ENCODE measurements at places on chromosomes 2 and 18.
A peak's percentile ranks its signal among the peaks of the same experiment; 100 is the strongest.

DNA sequence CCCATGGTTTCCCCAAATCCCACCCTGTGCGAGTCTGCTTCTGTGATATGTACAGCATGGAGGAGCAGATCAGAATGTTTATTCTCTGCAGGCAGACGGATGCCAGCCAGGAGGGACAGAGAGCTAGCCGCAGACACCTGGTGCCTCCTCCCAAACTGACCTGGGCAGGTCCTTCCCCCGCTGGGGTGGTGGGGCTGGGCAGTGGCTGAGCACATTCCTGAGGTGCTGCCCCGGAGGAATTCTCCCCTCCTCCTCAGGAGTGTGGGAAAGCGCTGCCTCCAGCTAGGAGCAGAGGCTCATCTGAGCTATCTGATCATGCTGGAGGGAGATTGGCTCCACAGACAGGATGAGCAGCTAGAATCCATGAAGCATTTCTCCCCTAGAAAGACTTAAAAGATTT is 21.7 kb downstream of the C2orf92 start:
- no peak for DNase-seq

GRCh38 chr18:32669549-32670165 is 103.2 kb downstream of the KLHL14 start:
- peak; percentile 8 for DNase-seq

DNA sequence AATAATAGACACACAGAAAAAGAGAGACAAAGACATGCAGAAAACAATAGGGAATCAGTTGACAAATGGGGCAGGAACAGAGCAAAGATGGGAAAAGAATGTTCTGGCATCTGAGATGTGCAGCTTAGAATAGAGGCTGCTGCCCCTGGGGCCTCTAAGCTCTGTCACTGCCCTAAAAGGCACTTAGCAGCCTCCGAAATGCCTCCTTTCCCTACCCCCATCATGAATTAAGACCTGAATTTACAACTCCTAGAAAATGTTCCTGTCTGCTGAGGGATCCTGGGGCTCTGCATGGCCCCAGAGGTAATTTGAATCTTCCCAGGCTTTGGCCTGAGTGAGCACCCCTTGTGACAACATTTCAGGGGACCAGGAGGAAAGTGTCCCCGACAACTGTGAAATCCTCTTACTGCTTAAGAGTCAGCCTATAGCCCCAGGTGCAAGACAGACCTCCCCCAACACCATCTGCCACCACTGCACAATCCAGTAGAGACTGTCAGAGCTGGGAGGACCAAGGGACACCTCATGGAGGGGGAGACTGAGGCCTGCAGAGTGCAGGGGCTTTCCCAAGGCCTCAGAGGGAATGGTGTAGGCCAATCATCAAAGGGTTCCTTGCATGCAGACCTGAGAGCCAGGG is 24.8 kb downstream of the MRPL35 start:
- DNase-seq = no peak

DNA sequence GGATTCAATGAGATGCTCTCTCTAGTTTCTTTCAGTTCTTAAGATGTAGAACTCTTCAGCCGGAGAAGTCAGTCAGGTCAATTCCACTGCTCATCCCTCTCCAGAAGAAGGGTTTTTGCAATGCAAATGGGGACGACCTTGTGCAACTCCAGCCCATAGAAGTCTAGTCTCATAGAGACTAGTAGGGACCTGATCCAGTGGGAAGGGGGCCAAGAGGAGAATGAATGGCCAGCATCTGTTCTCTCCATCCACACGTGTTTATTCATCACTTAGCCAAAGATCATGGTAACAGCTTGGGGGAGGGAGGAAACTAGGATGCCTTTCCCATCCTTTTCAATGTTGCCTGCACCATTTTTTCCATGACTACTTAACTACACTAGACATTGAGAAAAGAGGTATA is 120.2 kb downstream of the LAMA3 start:
- no peak for DNase-seq

DNA sequence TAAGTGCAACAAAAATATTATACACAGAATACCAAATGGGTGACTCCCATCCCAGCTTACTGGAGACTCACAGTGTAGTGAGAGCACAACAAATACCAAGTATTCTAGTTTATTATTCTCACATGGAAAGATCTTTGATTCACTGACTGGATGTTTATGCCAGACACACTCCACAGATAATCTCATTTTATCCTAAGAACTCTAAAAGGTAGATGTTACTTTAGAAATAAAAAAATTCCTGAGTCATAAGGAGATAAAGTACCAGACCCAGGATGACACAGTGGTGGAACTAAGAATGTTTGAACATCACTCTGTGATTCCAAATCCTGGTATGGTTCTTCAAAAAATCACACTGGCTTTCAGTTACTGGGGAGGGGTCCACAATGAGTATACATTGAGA is 136.2 kb downstream of the CDH2 start:
- DNase-seq = no peak

- DNase-seq = no peak
These were observed 50.4 kb downstream of the AP1S3 start for GRCh38 chr2:223786943-223787342.

GRCh38 chr2:232549655-232550353 is 553 bp downstream of the TIGD1 start:
- DNase-seq = no peak

- DNase-seq = no peak
These were observed 228.6 kb upstream of the PXDN start for GRCh38 chr2:1972948-1973347.

DNA sequence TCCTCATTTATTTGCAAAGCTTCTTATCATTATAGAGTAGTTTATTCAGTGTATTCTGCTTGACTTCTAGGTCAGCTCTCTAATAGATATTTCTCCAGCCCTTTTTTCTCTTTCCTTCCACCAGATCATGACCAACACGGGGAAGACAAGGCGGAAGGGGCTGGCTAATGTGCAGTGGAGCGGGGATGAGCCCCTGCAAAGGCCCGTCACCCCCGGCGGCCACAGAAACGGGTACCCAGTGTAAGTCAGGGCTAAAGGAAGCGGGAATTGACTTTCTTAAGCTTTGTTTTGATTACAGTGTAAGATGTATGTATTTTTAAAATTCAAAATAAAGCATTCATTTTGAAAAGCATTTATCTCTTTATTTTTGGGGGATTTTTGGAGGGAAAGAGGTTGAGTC is 50.7 kb upstream of the B3GNT7 start:
- no peak for DNase-seq

DNA sequence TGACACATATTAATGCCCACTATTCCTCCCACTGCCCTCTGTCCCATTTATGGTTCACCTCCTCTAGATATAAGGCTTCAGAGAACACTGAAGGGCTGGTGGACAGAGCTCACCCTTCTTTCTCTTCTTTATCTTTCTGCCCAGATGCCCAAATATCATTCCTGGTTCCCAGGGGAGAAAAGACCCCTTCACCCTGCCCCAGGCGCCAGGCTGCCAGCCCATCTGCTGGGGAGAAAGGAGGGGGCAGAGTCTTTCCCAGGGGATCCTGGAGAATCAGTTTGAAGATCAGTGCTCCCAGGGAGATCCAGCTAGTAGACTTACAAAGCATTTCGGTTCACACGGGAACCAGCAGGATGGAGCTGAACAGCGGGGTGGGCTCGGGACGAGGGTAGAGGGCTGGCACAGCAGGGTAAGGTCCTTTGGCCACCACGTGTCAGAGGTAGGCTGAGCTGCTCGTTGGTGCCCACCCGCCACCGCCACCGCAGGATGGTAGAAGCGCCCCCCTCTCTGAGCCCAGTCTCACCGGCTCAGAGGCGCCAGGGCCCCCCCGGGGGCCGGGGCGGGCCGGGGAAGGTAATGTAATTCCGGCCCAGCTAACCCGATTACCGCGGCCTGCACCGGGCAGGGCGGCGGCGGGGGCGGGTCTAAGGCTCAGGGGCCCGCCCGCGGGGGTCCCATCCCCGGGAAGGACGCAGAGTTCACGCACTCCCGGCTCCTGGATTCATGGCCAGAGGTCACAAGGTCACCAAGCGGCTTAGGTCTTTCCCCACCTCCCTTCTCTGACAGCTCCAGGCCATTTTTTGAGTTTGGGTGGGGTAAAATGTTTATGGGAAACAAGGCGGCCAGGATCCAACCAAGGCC is 1.3 kb upstream of the TLX2 start:
- DNase-seq = no peak

GRCh38 chr2:76687923-76688322 is 834.3 kb downstream of the LRRTM4 start:
- DNase-seq = no peak

GRCh38 chr2:101684313-101684712 is 13.2 kb upstream of the MAP4K4 start:
- no peak for DNase-seq

DNA sequence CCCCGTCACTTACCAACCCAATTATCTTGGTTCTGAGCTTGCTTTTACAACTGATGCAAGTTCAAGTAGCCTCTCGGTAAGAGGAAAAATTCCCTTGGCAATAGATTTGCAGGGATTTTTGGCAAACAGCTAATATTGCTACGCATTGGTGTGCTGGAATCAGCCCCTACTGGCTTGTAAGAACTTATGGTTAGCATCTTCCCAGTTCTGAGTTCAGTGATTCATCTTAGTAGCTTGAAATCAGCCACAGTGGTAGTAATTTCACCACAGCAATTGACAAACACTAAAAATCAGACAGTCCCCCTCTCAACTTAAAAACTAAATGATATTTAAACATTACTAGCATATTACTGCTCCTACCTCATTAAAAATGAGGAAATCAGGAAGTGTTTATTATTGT is 5.9 kb upstream of the RAX start:
- DNase-seq = no peak

GRCh38 chr2:238290091-238290509 is 1.7 kb upstream of the PER2 start:
- no peak for DNase-seq

DNA sequence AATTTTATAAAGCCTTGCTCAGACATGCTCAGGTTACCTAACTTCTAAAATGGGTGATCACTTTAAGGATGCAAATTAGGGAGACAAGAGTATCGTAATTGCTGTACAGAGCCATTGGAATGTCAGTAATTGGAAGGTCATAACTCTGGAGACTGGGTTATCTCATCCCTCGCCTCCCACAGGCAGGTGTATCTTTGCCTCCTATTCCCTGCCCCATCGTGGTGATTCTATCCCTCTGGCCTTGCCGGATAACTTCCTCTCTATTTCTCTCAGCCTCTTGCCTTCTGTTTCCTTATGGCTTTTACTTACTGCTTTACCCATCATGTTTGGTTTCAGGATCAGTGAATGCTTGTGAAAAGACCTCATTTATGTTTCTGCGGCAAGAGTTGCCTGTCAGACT is 2.5 kb downstream of the PDK1 start:
- peak; percentile 19 for DNase-seq

DNA sequence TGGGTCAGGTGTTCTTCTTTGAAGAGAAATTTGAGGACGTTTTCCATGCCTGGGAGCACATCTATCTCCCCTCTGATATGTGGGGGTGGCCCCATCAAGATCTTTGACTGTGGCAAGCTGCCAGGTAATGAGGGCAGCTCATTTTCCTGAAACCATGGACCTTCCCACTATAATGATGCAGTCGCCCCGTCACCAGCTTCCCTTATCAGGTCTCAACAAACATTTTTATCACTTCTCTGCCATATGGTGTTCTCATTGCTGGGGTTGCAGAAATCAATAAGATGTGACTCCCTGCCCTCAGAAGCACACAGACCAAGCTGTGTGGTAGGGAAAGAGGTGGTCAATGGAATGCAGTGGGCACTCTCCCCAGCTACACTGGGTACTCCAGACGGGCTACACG is 48.4 kb upstream of the B3GNT7 start:
- DNase-seq = no peak

GRCh38 chr2:148022882-148023281 is 2.0 kb downstream of the MBD5 start:
- no peak for DNase-seq

DNA sequence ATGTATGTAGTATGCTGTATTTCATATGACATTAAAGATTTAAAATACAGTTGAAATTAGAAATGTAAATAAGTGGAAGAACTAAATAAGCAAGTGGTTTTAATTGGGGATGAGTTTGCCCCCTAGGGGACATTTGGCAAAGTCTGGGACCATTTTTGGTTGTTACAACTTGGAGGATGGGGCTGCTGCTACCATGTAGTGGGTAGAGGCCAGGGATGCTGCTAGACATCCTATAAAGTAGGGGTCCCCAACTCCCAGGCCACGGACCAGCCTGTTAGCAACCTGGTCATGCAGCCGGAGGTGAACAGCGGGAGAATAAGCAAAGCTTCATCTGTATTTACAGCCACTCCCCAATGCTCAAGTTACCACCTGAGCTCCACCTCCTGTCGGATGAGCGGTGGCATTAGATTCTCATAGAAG is 27.9 kb upstream of the ASNSD1 start:
- DNase-seq = no peak

Data from RPMI8226 (cell line).